Astrocyte (in vitro differentiated cells and primary cell): ENCODE measurements at places on chromosomes 13 and 19. TPM values are rescaled to one million over a fixed set of nuclear protein-coding genes. Genes with fewer than 3 reads are reported as not detected.
A peak's percentile ranks its signal among the peaks of the same experiment; 100 is the strongest.

GRCh38 chr19:5192568-5192967 lies 148.0 kb downstream of the PTPRS start:
- H3K27me3 ChIP-seq = no peaks in the 10 kb centered on the region
- H3K4me1 ChIP-seq = no peaks in the 10 kb centered on the region
- H3K36me3 ChIP-seq = no peaks in the 10 kb centered on the region
- no peak overlapping the region for H3K27ac ChIP-seq
- no peak overlapping the region for H3K4me3 ChIP-seq
- no peak for DNase-seq

- no peak overlapping the region for H3K4me3 ChIP-seq
- H3K27me3 ChIP-seq = no peaks in the 10 kb centered on the region
- no peak for DNase-seq
- H3K27ac ChIP-seq = no peak overlapping the region
These were observed 320.8 kb downstream of the PCDH20 start for GRCh38 chr13:61094865-61095264.

DNA sequence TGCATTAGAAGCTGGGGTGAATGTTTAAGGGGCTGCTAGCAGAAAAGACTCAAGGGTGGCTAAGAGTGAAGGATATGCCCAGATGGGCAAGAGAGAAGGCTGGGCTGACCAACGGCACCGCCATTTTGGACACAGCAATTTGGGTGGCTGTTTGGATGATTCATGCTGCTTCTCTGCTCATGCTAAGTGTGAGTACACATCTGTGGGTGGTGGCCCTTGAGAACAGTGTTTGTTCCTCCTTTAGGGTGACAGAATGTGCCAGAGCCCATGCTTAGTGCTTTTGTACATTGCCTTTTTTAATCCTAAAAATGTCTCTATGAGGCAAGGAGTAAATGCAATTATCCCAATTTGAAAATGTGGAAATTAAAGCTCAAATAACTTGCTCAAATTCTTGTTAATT lies 9.8 kb downstream of the CBY2 start:
- H3K36me3 ChIP-seq = no peaks in the 10 kb centered on the region
- no peak overlapping the region for H3K4me3 ChIP-seq
- no peak for DNase-seq
- H3K4me1 ChIP-seq = no peaks in the 10 kb centered on the region
- H3K27ac ChIP-seq = no peak overlapping the region

GRCh38 chr13:51838240-51838846 lies 6.6 kb downstream of the TMEM272 start:
- peaks cover 16% of the 10 kb centered on the region for H3K27me3 ChIP-seq
- no peak overlapping the region for H3K27ac ChIP-seq
- H3K36me3 ChIP-seq = no peaks in the 10 kb centered on the region
- DNase-seq = peak; percentile 75
- no peak overlapping the region for H3K4me3 ChIP-seq
- H3K4me1 ChIP-seq = peaks cover 10% of the 10 kb centered on the region

DNA sequence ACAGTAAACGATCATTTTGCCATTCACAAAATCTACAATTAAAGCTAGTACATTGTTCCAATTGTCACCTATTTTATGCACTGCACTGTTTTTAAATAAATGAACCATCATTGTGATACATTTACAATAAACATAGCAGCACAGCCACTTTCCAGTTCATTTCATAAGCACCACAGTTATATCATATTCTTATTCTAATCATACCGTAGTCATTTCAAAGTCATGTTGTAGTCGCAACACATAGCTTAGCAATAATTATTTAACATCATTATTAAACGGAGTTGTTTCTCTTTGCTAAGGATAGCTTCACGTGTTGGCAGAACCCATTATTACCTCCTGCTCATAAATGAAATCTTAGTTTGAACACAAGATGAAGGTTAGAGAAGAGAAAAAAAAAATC lies 2.2 kb upstream of the PCDH9 start:
- H3K36me3 ChIP-seq = no peaks in the 10 kb centered on the region
- H3K4me1 ChIP-seq = peaks cover 7% of the 10 kb centered on the region
- H3K4me3 ChIP-seq = no peak overlapping the region
- no peak for DNase-seq
- H3K27ac ChIP-seq = no peak overlapping the region
- no peaks in the 10 kb centered on the region for H3K27me3 ChIP-seq

Gene FOSB
- 8.2 and 13.3 TPM in 2 replicates for total RNA-seq

Gene SULT2A1
- not detected in 2 replicates for total RNA-seq

Gene PVR
- total RNA-seq = 81.6 and 83.5 TPM in 2 replicates

Gene KLF1
- 0.17 TPM in 1 of 2 replicates, not detected in the other for total RNA-seq
